ENCODE measurements at places on chromosomes 6 and 20.

DNA sequence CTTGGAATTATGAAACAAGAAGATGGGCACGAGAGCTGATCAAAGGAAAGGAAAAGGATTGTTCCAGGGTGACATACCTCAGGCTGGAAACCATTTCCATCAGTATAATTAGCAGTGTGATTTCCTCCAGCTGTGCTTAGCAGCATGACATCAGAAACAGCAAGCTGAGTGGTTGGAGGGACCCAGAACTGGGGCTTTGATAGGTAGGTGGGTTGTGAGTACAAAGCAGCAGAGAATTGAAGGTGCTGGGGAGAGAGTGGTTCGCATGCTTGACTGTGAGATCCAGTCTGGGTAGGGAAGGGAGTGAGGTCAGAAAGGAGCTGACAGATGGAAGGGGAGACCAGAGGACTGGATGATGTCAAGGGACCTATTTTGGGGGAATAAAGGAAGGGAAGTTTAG, 90.4 kb downstream of the CD164 start:
- no peak for DNase-seq

DNA sequence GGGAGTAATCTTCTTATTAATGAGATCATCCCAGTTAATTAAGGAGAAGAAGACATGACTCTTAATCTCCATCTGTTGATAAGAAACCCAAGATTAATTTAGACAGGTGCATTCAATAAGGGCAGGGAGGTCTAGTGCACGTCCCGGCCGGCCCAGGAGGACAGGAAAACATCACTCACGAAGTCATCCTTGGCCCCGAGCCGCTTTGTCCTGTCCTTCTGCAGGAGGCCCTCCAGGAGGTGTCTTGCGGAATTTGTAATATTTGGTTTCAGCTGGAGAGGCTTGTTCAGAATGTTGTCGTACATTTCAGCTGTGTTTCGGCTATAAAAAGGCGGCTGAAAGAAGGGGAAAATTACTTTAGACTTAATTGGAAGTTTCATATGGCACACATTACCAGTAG, 118.4 kb upstream of the SLC2A12 start:
- DNase-seq: peak; percentile 36

- DNase-seq: peak; percentile 71
Measured at GRCh38 chr6:129672881-129673631, 36.9 kb downstream of the ARHGAP18 start.

- no peak for DNase-seq
Measured at GRCh38 chr6:47358440-47359225, 48.9 kb upstream of the TNFRSF21 start.

DNA sequence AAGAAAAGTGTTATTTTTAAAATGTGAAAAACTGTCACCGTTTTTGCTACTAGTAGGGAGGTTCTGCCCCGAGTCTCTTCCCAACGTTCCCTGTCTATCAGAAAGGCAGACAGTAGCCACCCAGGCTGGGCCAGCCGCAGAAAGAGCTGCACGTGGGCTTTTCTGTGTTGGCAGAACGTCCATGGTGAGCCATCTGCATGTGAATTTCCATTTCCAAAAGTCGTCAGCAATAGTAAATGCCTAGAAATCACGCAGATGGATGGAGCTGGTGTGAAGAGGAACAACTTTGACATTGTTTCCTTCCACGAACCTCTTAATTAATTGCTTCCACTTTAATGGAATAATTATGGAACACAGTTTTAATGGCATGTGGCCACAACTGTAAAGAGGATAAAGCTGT, 97.5 kb downstream of the FAM120B start:
- DNase-seq: peak; percentile 44

DNA sequence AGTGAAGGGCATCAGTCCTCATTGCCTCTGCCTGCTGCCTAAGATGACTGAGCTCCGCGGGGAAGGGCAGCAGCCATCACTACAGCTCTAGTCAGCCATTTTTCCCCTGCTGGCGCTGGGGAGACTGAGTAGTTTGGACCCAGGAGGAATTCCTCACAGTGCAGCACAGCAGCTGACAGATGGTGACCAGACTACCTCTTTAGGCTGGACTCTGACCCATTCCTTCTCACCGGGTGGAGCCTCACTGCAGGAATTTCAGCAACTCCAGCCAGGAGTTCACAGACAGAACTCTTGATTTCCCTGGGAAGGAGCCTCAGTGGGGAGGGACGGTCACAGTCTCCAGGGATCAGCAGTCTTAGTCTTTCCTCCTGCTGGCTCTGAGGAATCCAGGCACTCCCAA, 492.0 kb upstream of the MMS22L start:
- peak; percentile 17 for DNase-seq

- DNase-seq: peak; percentile 2
Measured at GRCh38 chr6:38933426-38933825, 115.2 kb upstream of the GLP1R start.

DNA sequence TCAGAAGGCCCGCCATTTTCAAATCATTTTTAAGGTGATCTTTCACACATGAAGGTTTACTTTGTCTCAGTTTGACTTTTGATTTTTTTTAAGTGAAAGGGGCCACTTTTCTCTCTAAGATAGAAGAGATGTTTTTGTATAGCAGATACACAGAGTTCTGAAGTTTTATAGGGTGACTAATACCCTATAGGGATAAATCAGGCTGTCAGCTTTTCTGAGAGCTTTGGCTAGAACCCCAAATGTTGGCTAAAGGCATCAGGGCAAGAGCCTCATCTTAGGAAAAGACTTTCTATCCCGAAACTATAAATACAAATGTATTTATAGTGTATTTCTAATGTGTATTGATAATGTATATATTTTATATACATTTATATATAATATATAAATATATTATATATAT, 181.4 kb downstream of the TBX18 start:
- DNase-seq: no peak

DNA sequence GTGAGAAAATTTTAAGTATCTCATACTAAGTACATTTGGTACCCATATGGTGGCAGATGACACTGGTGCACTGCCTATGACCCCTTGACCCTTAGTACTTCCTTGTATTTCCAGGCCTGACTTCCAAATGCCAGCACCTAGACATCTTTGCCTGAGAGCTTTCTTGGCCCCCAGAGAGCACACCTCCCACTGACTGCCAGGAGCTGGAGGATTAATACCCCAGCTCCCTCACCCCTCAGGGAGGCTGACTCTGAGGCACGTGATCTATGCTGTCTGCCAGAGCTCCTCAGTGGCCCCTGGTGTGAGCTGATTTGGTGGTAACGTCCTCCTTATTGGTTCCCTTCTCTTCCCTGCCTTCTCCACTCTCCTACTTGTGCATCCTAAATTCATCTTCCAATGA, 38.0 kb downstream of the BFSP1 start:
- DNase-seq: no peak

- peak; percentile 9 for DNase-seq
Measured at GRCh38 chr6:137351890-137352289, 132.7 kb upstream of the IFNGR1 start.

GRCh38 chr6:112241820-112242429, 12.4 kb downstream of the LAMA4 start:
- DNase-seq: no peak

DNA sequence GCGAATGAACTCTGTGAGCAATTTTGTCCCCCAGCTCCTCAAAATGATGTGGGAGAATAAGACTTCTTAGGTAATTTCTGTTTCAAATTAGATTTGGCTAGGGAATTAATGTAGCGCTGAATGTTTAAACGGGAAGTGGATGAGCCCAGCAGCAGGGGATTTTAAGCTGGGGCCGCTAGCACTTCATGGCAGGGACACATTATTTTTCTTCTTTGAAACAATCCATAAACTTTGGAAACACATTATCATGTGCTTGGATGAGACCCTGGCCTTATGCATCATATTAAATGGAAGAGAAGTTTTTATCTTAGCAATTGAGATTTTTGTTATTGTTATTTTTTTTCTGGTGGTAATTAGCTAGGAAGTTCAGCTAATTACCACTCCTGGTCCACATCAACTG, 74.2 kb upstream of the FUCA2 start:
- no peak for DNase-seq

GRCh38 chr6:44841829-44842228, 454.3 kb downstream of the CDC5L start:
- no peak for DNase-seq

GRCh38 chr6:1535295-1535694, 74.4 kb upstream of the FOXC1 start:
- DNase-seq: peak; percentile 28

DNA sequence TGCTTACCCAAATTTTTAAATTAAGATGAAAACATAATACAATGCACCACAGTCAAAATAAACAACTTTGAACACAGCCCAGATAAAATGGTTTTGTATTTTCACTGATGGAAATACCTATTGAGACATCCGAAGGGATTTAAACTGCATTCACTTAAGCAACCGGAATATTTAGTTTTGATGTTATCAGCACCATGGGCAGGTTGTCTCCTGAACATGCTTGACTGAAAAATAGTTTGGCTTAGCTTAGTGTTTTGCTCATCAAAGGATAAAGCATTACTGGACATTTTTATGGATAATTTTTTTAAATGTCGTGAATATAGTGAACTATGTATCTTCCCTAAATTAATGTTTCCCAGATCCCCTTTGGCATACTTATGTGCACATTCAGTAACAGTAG, 177.5 kb downstream of the GJA1 start:
- DNase-seq: no peak

DNA sequence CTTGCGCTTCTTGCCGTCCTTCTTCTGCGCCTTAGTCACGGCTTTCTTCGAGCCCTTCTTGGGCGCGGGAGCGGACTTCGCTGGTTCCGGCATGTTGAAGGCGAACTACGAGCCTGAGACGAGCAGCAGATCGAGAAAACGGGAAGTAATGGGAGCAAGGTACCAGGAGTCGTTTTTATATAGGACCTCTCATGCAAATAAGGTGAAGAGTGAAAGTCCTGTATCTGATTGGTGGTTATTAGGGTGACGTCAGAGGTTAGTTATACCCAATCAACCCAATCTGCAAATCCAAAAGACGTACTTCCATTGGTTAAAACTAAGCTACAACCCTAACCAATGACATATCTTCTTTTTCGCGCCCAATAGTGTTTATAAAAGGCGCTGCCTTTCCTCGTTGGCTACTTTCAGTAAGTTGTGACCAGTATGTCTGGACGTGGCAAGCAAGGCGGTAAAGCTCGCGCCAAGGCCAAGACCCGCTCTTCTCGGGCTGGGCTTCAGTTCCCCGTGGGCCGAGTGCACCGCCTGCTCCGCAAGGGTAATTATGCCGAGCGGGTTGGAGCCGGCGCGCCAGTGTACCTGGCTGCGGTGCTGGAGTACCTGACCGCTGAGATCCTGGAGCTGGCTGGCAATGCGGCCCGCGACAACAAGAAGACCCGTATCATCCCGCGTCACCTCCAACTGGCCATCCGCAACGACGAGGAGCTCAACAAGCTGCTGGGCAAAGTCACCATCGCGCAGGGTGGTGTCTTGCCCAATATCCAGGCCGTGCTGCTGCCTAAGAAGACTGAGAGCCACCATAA, 100.6 kb upstream of the PRSS16 start:
- peak; percentile 100 for DNase-seq

DNA sequence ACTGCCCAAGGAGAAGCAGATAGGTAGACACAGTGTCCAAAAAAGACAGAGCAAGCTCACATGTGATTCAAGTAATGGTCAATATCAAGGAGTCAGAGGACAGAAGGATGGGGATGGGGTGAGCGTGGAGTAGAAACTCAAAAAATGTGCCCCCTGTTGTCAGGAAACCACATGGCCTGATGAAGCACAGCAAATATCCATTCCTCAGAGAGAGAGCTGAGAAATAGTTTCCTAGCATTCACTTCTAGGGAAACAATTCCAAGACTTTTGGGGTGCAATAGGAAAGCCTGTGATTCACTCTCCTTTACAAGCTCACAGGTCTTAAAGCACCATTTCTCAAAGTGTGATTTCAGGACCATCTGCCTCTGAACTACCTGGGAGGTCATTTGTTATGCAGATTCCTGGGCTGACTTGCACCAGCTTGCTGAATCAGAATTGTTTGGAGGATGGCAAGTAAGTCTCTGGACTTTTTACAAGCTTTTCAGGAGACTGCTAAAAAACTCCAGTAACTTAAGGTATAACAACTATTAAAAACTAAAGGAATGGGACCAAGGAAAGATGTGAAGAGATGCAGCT, 432.8 kb downstream of the HDGFL1 start:
- no peak for DNase-seq

GRCh38 chr6:119237177-119237715, 112.3 kb downstream of the MAN1A1 start:
- DNase-seq: peak; percentile 14

DNA sequence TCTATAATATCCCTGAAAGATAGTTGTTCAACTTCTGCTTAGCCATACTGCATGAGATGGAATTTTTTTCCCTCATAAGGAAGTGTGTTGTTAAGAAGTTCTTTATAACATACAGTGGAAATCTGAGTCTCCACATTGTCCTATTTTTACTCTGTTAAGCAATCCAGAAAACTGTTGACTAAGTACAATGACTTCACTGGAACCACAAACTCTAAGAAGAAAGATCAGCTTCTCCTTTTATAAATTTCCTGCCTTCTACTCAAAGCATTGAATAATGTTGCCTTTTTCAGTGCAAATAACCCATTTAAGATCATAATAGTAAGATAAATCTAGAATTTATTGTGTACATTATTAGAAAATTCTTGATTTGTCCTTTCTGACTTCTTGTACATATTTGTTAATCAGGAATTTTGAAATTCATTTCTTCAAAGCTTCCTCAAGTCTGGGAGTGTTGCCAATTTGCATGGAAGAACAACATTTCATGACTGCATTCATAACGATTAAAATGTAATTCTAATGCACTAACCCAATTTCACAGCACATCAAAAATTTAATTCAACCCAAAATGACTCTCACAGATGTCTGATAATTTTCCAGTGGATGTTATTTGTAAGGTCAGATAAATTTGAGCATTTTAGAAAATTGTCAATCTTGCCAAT, 45.6 kb upstream of the ANKEF1 start:
- peak; percentile 58 for DNase-seq

GRCh38 chr20:24470746-24471582, 1.5 kb downstream of the SYNDIG1 start:
- no peak for DNase-seq

DNA sequence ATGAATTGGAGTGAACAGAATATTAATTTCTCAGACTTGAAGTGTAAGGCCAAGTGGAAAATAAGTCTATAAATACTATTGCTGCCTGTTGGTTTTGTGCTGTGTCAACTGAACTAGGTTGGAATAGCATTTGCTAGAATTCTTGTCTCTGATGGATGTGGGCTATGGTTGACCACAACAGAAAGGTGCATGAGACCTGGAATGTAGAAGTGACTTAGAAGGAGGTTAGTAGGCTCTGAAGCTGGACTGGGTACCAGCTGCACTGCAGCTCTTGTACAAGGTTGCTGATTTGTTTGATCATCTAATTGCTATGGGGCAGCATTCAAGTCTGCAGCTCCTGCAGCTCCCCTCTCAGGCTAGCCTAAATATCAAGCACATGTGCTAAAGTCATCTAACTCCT, 479.0 kb upstream of the NRSN1 start:
- DNase-seq: no peak

GRCh38 chr20:62427172-62428001, at the start of gene RBBP8NL:
RBBP8NL (minus strand) TSS chr20:62427539; CDS start chr20:62419647, 7,892 bp downstream.
- no peak for DNase-seq

DNA sequence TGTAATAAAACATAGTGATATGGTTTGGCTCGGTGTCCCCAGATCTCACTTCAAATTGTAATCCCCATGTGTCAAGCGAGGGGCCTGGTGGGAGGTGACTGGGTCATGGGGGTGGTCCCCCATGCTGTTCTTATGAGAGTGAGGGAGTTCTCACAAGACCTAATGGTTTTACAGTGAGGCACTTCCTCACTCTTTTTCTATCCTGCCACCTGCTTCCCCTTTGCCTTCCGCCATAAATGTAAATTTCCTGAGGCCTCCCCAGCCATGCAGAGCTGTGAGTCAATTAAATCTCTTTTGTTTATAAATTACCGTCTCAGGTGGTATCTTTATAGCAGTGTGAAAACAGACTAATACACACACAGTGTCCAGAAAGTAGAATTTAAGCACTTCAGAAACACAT, 78.5 kb downstream of the REPS1 start:
- no peak for DNase-seq
